Body of pancreas (tissue), 4 donors: ENCODE measurements at places on chromosomes 2 and 18. TPM values are rescaled to one million over a fixed set of nuclear protein-coding genes. Genes with fewer than 3 reads are reported as not detected.

DNA sequence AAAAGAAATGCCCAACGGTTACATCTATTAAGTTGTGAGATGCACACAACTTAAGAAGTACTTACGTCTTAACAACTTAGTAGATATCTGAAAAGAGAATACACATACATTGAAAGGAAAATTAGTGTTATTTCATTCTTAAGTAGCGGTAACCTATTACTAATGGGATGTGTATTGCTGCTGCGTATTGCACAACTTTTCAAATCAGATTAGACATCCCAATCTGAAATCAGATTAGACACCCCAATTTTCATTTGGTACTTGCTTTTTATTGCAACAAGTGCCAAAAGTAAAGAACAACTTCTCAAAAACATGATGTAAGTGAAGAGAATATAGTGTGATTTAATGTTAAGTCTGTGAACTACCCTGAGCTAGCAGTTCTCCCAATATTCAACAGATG lies 155.5 kb downstream of the DSC3 start:
- no peak for DNase-seq

- no peak for DNase-seq
Observed at GRCh38 chr18:63470751-63471150, 6.0 kb upstream of the SERPINB5 start.

GRCh38 chr2:153715218-153715850 lies 156.4 kb upstream of the GALNT13 start:
- DNase-seq: no peak

The B3GNT7 gene
- 8.6 TPM for total RNA-seq

The AQP12B gene
- 328 TPM for total RNA-seq

GRCh38 chr2:151277067-151277466 lies 12.4 kb downstream of the NMI start:
- no peak for DNase-seq

- no peak for DNase-seq
Observed at GRCh38 chr2:151029406-151030157, 232.1 kb downstream of the RBM43 start.

DNA sequence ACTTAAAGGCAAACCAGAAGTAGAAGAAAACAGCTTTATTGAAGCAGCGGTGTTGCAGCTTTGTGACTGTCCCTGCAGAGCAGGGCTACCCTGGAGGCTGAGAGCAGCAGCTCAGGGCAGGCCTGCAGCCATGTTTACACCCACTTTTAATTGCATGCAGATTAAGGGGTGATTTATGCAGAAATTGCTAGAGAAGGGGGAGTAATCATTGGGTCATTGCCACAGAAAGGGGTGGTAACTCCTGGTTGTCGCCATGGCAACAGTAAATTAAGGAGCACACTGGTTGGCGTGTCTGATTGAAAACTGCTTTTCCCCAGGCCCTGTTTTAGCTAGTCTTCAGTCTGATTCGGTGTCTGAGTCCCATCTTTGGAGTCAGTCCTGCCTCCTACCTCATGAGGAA lies 195.4 kb upstream of the HDAC4 start:
- DNase-seq: no peak
